ENCODE measurements at places on chromosomes 5 and 9.

GRCh38 chr5:54390539-54391031 lies 64.9 kb upstream of the HSPB3 start:
- H3K4me1 ChIP-seq, result no peaks in the 10 kb centered on the region
- no peak for DNase-seq
- no peak overlapping the region for H3K4me3 ChIP-seq
- no peaks in the 10 kb centered on the region for H3K27me3 ChIP-seq

DNA sequence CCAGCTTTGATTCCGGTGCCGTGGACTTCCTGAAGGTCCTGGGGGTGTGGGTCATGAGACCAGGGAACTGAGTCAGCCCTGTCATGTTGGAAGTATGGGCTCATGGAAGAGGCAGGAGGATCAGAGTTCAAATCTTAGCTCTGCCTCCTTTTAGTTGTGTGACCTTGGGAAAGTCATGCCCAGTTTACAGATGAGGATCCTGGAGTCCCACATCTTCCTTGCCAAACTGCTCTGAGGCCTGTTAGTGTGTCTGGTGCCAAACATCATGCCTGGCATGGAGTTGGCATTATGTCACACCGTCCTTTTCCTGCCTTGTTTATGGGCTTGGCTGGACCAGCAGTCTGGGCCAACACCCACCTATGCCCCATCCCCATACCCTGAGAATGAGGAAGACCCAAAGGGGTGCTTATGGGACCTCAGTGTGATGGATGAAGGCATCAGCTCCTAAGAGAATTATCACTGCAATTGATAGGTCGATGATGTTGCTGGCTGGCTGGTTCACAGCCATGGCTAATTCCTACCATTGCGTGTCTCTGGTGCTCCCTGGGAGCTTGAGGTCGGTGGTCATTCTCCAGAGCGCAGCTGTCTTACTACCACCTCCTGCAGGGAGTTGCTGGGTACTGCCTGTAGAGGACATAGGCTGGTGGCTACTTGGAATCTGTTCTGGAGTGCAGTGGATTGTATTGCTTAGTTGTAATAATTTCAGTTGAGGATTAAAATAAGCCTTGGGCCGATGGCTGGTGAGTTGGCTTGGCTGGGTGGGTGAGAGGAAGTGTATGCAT lies 140.5 kb upstream of the PITX1 start:
- no peaks in the 10 kb centered on the region for H3K36me3 ChIP-seq
- H3K4me1 ChIP-seq, result no peaks in the 10 kb centered on the region
- no peak overlapping the region for H3K27ac ChIP-seq
- no peak for DNase-seq

GRCh38 chr9:93155716-93156474 lies 21.8 kb upstream of the NINJ1 start:
- no peaks in the 10 kb centered on the region for H3K27me3 ChIP-seq
- DNase-seq, result no peak
- peaks cover 15% of the 10 kb centered on the region for H3K4me1 ChIP-seq
- H3K36me3 ChIP-seq, result no peaks in the 10 kb centered on the region
- H3K4me3 ChIP-seq, result no peak overlapping the region

DNA sequence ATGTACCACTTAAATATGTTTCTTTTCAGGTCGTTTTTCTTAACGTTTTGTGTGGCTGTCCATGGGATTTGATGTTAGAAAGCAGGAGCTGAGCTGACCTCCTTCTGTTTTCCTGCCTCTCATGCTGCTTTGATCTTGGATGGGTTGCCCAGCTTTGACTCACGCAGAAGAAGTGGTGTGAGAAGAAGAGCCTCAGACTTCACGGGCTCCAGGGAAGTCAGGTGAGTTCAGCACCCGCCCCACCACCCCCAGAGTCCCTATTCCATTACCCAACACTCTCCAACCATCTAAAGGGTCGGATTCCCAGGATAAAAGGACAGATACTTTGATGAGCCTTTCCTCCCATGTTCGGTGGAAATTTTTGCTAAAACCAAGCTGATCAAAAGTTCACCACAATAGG lies 373.4 kb downstream of the IRX2 start:
- H3K27me3 ChIP-seq, result no peaks in the 10 kb centered on the region
- H3K4me1 ChIP-seq, result no peaks in the 10 kb centered on the region
- no peak overlapping the region for H3K4me3 ChIP-seq
- no peak for DNase-seq

DNA sequence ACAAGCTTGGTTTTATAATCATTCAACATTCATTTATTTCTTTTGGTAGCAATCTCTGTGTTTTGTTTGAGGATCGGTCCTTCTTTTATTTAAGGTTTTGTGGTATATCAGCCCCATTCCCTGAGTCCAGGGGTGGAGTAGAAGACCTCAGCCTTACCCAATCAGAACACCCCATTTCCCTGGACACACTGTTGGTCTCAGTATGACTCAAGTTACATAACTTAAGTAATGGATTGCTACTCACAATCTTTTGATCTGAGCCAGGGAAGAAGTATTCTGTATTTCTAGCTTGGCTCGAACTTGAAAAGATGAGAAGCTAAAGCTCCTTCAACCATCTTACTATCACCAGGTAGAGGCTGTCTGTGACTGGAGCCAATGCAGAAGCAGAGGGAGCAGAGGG lies 175.2 kb upstream of the HAPLN1 start:
- no peak for DNase-seq
- H3K27me3 ChIP-seq, result no peaks in the 10 kb centered on the region
- no peaks in the 10 kb centered on the region for H3K36me3 ChIP-seq
- H3K4me3 ChIP-seq, result no peak overlapping the region

DNA sequence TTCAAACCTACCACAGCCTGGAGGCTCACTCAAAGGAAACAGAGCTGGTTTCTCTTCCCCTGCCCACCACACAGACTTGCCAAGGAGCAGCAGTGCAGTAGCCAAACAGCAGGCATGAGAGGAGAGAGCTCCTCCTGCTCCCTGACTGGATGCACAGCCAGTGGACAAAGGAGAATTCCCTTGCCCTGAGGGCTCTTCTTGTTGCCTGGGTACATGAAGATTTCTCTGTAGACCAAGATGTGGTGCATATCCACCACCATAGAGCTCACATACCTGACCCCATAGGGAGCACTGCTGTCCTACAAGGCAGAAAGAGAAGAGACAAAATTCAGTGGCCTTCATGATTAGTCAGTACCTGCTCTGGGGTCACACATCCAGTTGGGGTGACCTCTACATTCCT lies 56.3 kb upstream of the SPATA31E1 start:
- no peak overlapping the region for H3K27ac ChIP-seq
- H3K36me3 ChIP-seq, result no peaks in the 10 kb centered on the region
- H3K4me1 ChIP-seq, result no peaks in the 10 kb centered on the region
- no peak for DNase-seq

- DNase-seq, result no peak
- H3K4me1 ChIP-seq, result peaks cover 40% of the 10 kb centered on the region
- H3K27me3 ChIP-seq, result no peaks in the 10 kb centered on the region
- no peaks in the 10 kb centered on the region for H3K36me3 ChIP-seq
Measured at GRCh38 chr5:142784401-142784955, 14.3 kb downstream of the ARHGAP26 start.

- DNase-seq, result no peak
- H3K4me1 ChIP-seq, result no peaks in the 10 kb centered on the region
Measured at GRCh38 chr5:156393980-156394379, 67.0 kb downstream of the SGCD start.

DNA sequence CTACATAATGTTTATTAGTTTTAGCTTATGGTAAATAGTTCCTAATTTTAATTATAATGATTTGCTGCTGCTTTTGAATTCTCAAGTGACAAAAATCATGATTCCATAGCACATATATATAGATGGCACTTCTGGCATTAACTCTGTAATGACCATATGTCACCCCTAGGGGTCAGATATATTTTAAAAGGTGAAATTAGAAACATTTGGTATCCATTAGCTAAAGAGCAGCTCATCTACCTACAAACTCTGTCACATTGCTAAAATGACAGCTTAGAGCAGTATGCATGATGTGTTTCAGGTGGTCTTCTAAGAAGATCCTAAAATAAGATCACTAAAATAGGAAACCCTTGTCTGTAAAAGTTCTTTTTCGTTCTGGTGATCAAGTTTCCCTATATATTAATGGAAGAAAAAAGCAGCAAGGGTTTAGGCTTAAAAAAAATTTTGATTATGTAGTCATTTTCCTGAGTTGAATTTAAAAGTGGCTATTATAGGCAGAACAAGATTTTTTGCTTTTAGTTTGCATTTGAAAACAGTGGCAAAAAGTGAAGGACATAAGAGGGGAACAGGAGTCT lies 157.7 kb upstream of the POU5F2 start:
- no peak overlapping the region for H3K27ac ChIP-seq
- H3K36me3 ChIP-seq, result no peaks in the 10 kb centered on the region
- no peak overlapping the region for H3K4me3 ChIP-seq

- no peak overlapping the region for H3K4me3 ChIP-seq
- no peaks in the 10 kb centered on the region for H3K36me3 ChIP-seq
- no peak overlapping the region for H3K27ac ChIP-seq
- no peak for DNase-seq
- no peaks in the 10 kb centered on the region for H3K27me3 ChIP-seq
Measured at GRCh38 chr5:174636094-174636493, 88.3 kb upstream of the MSX2 start.

- no peaks in the 10 kb centered on the region for H3K27me3 ChIP-seq
- no peak overlapping the region for H3K27ac ChIP-seq
- H3K36me3 ChIP-seq, result no peaks in the 10 kb centered on the region
- H3K4me1 ChIP-seq, result no peaks in the 10 kb centered on the region
- H3K4me3 ChIP-seq, result no peak overlapping the region
Measured at GRCh38 chr5:168946363-168946762, 354.6 kb downstream of the SLIT3 start.

DNA sequence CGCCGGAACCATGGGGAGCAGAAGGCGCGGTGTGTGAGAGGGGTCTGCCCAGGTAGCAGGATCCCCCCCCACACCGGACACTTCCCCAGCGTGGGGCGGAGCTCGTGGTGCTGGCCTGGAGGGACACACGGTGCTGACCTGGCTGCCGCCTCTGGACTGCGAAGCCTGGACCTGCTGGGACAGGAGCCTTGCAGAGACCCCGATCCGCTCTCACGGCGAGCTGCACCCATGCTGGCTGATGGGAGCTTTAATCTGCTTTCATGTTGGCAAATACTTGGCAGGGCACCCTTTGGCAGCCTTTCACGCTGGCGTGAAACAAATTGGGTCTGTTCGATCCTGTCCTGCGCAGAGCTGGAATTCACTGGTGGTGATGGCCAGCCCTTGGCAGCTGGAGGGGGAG lies 7.4 kb downstream of the NKD2 start:
- H3K27ac ChIP-seq, result no peak overlapping the region
- H3K36me3 ChIP-seq, result no peaks in the 10 kb centered on the region
- DNase-seq, result no peak

- no peak for DNase-seq
- no peak overlapping the region for H3K27ac ChIP-seq
- no peaks in the 10 kb centered on the region for H3K4me1 ChIP-seq
- H3K36me3 ChIP-seq, result no peaks in the 10 kb centered on the region
- no peak overlapping the region for H3K4me3 ChIP-seq
- no peaks in the 10 kb centered on the region for H3K27me3 ChIP-seq
Measured at GRCh38 chr9:37961351-37961750, 57.4 kb upstream of the SLC25A51 start.

GRCh38 chr5:65105301-65105700 lies 336.6 kb downstream of the CWC27 start:
- no peak overlapping the region for H3K27ac ChIP-seq
- H3K4me1 ChIP-seq, result peaks cover 15% of the 10 kb centered on the region
- no peaks in the 10 kb centered on the region for H3K36me3 ChIP-seq
- no peak for DNase-seq
- no peak overlapping the region for H3K4me3 ChIP-seq

DNA sequence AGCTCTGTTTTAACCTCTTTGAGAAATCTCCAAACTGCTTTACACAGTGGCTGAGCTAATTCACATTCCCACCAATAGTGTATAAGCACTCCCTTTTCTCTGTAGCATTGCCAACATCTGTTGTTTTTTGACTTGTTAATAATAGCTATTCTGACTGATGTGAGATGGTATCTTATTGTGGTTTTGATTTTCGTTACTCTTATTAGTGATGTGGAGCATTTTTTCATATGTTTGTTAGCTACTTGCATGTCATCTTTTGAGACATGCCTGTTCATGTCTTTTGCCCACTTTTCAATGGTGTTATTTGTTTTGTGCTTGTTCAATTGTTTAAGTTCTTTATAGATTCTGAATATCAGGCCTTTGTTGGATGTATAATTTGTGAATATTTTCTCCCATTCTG lies 225.2 kb upstream of the TRPC7 start:
- no peaks in the 10 kb centered on the region for H3K4me1 ChIP-seq
- H3K27me3 ChIP-seq, result no peaks in the 10 kb centered on the region
- H3K27ac ChIP-seq, result no peak overlapping the region
- DNase-seq, result no peak
- H3K4me3 ChIP-seq, result no peak overlapping the region
- H3K36me3 ChIP-seq, result no peaks in the 10 kb centered on the region

DNA sequence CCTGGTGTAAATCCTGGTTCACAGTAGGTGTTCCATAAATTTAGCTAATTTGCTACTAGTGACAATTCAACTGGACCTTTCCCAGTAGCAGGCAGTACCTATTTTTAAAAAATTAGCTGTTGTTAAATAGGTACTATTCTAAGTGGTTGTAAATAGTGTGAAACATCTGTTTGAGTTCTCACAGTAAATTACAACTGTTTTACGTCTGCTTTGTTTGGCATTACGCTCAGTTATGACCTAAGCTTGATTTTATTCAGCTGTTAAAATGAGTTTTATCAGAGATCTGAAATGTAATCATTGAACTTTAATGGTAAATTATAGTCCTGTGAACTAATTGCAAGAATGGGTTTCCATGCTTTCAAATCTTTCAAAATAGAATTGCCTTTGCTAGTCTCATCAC lies 93.9 kb downstream of the GPBP1 start:
- DNase-seq, result no peak
- H3K4me3 ChIP-seq, result no peak overlapping the region
- peaks cover 9% of the 10 kb centered on the region for H3K36me3 ChIP-seq
- no peaks in the 10 kb centered on the region for H3K4me1 ChIP-seq

DNA sequence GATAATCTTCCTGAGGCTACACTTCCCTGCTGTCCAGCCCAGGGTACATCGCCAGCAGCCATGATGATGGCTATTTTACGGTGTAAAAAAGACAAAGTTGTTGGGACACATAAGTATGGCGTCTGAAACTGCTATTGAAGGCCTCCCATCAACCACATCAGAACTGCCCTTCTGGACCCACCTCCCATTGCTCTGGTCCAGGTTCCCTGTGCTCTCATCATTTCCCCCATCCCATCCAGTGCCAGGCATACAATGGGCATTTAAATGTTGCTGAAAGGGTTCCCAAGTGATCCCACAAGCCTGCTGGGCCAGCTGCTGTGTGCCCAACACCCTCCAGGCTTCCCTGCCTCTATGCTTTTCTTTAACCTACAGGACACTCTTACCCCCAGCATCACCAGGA lies 10.6 kb downstream of the IL9 start:
- H3K36me3 ChIP-seq, result no peaks in the 10 kb centered on the region
- peaks cover 8% of the 10 kb centered on the region for H3K4me1 ChIP-seq
- no peak for DNase-seq
- H3K27ac ChIP-seq, result no peak overlapping the region

DNA sequence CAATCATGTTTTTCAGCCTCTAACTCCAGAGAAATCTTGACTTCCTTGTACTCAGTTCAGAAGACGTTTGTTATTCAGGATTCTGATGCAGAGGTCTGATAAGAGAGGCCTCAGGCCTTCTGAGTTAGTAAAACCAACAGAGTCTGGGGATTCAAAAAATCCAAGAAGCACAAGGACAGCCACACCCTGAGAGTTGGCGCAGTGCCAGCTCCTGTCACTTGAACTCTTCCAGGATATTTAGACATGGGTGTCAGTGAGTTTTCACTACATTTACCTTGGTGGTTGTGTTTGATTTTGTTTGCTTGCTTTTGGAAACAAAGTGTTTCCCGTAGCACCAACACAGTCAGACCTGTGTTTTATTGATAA lies 41.6 kb upstream of the PDE8B start:
- no peaks in the 10 kb centered on the region for H3K36me3 ChIP-seq
- no peak for DNase-seq
- H3K4me3 ChIP-seq, result no peak overlapping the region
- no peak overlapping the region for H3K27ac ChIP-seq
- H3K4me1 ChIP-seq, result no peaks in the 10 kb centered on the region
- peaks cover 4% of the 10 kb centered on the region for H3K27me3 ChIP-seq
